ENCODE measurements at places on chromosomes 16 and 17. TPM values are rescaled to one million over a fixed set of nuclear protein-coding genes. Genes with fewer than 3 reads are reported as not detected.

CNGB1 gene
- total RNA-seq, result not detected

CTRB2 gene
- total RNA-seq, result not detected

PPP4C gene
- 144 TPM for total RNA-seq

ICAM2 gene
- 0.72 TPM for total RNA-seq

KRT12 gene
- total RNA-seq, result not detected

GPR142 gene
- 6.6 TPM for total RNA-seq
